ENCODE measurements at places on chromosomes 5 and 9.

- no peak for DNase-seq
These were observed 314.4 kb upstream of the MSX2 start for GRCh38 chr5:174409971-174410370.

- no peak for DNase-seq
These were observed 199.1 kb upstream of the SLC30A5 start for GRCh38 chr5:68894673-68895072.

- no peak for DNase-seq
These were observed 24.0 kb upstream of the RNF130 start for GRCh38 chr5:180095545-180095944.

- DNase-seq: no peak
These were observed 25.2 kb downstream of the TGFBR1 start for GRCh38 chr9:99130069-99130468.

- DNase-seq: no peak
These were observed 76.6 kb upstream of the ADAMTS16 start for GRCh38 chr5:5063533-5063953.

DNA sequence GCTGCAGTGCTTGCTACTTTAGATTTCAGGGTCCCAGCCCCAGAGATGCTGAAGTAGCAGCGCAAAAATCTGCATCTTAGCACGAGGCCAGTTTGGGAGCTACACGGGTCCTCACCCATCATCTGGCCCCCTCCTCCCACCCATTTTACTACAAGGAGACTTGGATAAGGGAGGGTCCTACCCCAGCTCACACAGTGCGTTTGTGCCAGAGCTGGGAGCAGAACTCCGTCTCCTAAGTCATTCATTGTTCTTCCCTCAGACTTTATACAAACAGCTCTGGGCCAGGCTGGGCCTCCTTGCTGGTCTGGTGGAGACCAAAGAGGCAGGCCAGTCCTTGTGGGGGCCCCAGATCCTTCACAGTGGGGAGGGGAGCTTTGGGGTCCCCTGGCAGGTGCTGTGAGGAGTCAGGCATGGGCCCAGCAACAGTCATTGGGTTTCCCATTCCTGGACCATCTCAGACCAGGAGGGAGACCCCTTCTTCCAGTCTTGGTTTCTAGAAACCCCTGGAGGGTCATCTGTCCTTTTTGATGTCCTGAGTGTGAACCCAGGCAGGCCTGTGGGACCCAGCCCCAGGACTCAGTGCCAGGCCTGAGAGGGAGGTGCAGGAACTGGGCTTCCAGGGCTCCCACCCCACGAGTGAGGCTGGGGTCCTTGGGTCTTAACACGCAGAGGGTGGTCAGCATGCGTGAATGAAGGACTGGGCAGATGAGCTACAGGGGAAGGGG is 2.3 kb upstream of the IL17B start:
- DNase-seq: no peak

- no peak for DNase-seq
These were observed 43.4 kb upstream of the RGS7BP start for GRCh38 chr5:64462391-64462790.

DNA sequence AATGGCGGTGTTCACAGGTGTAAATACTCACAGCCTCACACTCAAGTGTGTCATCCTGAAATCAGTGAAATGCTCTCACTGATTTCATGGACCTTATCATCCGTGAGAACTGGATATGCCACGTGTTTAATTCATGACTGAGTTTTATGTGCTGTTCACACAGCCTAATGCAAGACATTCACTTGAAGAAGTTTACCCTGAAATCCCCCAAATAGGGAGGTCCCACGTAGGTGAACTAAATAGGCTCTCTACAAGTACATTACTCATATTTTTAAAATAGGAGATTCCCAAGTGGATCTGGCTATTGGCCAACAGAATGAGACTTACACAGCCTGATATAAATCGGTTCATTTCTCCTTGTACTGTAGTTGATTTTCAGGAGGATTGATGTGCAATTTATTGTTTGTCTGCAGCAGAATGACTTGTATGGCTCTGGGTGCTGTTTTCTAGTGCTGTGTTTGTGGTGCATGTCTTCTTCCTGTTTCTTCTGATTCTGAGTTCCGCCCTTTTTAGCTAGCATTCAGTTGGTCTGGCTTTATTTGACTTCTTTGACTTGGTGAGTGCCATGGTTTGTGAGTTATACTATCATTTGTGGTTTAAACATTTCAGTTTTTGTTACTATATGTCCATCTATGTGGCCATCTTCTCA is 25.1 kb downstream of the TRIO start:
- no peak for DNase-seq

GRCh38 chr9:79123415-79123814 is 448.4 kb upstream of the TLE4 start:
- DNase-seq: no peak

DNA sequence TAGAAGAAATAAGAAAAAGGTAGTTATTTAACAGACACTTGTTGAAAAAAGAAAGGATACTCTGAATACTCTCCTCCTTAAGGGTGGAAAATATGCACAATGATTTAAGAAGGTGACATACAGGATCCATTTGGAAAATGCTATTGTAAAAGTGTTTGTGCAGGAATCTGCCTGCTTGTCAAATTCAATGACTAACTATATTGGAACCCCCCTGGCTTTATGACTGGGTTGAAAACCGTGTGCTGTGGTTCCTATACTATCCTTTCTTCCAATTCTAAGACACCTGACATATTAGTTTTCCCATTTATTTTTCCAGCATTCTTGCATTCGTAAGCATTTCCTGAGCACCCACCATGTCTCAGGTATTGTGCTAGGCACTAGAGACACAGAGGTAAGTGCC is 220.0 kb downstream of the GLIS3 start:
- no peak for DNase-seq

- peak; percentile 69 for DNase-seq
These were observed at the start of gene SNCAIP for GRCh38 chr5:122311961-122312590. Gene SNCAIP, plus strand, starts transcription at chr5:122312237. Its CDS starts 78,898 bp downstream, at chr5:122391135.

GRCh38 chr9:73231203-73231602 is 79.5 kb downstream of the ANXA1 start:
- no peak for DNase-seq

- no peak for DNase-seq
These were observed 1.4 kb downstream of the UBAC1 start for GRCh38 chr9:135959814-135960213.

- peak; percentile 25 for DNase-seq
These were observed 160.9 kb upstream of the SLC30A5 start for GRCh38 chr5:68932830-68933434.

GRCh38 chr5:145975001-145975360 is 38.6 kb downstream of the SH3RF2 start:
- no peak for DNase-seq

- no peak for DNase-seq
These were observed 216.7 kb downstream of the CCDC171 start for GRCh38 chr9:15769547-15769946.

- no peak for DNase-seq
These were observed 17.1 kb downstream of the RFX3 start for GRCh38 chr9:3508521-3509291.

DNA sequence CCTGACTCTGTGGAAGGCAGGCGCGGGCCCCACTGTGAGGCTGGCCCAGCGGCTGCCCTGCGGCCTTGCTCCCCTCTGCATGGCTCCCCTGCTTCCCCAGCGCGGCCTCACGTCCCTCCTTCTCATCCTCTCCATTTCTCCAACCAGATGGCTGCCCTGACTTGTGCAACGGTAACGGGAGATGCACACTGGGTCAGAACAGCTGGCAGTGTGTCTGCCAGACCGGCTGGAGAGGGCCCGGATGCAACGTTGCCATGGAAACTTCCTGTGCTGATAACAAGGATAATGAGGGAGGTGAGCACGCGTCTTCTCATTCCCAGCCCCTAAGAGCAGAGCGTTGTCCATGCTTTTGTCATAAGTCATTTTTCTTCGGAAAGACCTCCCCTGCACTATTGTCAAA is 129.0 kb upstream of the WWC1 start:
- no peak for DNase-seq

DNA sequence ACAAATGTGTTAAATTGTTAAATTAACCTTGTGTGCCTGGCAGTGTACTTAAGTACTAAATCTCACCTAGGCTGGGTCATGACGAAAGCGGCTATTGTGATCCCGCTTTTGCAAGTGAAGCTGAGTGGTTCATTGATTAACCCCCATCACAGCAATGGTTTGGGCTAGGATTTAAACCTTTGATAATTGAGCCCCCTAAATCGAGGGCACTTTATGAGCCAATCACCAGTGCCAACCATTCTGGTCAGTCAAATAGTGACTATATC is 22.8 kb downstream of the HNRNPK start:
- no peak for DNase-seq

DNA sequence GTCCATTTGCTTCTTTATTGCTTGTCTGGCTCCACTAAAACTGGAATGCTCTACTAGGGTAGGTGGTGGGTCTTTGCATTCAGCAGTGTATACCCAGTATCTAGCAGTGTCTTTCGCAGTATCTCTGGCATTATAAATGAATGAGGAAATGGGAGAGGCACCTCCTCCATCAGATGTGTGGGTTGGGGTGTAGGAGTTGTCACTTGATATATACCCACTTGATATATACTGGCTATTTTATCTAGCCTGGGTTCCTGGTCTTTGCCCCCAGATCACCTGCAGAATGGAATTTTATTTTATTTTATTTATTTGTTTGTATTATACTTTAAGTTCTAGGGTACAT is 208.5 kb downstream of the PARP8 start:
- no peak for DNase-seq

DNA sequence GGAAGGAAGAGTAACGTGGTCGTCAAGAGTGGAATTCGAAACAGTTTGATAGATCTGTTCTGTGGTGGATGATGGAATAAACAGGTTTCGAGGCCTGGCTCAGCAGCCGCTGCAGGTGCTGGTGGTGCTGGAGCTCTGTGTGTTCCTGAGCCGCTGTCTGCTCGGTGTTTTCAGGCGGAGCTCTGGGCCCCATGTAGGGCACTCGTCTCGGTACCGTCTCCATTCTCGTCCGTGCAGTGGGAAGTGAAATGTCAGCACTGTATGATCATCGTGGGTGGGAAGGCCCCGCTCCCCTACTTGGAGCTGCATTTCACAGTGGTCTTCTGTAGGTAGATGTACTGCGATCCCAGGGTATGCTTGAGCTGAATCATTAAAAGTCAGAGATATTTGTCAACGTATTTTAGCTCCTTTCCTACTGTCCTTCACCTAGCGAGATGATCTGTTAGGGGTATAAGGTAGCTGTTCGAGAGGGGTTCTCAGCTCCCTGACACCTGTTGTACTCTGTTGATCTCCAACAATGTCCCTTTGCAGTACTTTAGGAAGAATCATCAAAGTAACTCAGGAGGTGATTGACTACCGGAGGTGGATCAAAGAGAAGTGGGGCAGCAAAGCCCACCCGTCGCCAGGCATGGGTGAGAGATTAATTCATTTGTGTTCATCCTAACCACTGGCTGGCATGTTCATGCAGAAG is 35.9 kb downstream of the TENT4A start:
- no peak for DNase-seq

- DNase-seq: no peak
These were observed 82.4 kb upstream of the SPATA31C2 start for GRCh38 chr9:88220652-88221051.

- DNase-seq: no peak
These were observed 110.4 kb upstream of the LIFR start for GRCh38 chr5:38666668-38667498.

GRCh38 chr5:54440456-54440893 is 15.0 kb upstream of the HSPB3 start:
- no peak for DNase-seq

DNA sequence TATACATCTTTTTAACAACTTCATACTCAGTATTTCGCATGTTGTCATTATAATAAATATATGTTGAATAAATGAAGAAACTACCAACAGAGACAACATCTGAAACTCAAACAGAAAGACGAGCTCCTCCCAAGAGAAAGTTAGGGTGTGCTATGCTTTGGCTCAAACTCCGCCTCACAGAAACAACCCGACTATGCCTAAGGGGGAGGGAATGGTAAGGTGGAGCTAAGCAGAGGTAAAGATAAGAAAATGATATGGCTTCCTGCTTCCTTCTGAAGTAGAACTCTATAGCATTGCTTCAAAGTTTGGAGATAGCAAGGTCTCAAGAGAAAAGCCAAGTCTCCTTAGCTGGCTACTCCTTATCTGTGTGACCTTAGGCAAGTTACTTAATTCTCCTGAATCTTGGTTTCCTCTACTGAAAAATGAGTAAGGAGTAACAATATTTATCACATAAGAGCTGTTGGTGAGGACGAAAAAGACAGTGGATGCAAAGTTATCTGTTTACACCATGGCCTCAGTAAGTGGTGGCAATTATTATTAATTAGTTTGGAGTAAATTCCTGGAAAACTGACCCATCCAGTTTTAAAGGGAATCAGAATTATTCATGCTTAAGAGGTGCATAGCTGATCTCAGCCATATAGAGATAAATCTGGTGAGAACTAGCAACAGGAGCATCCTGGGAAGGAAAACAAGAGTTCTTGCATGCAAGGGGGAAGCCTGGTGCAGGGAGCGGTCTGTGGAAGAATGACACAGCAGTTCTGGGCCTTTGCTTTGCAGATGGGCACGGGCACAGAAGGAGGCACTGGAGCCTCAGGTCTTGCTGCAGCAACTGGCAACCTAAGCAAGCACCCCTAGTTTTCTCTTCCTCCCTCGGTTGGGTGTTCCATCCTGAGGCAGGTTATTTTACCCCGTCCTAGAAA is 73.3 kb downstream of the GLIS3 start:
- DNase-seq: no peak

- DNase-seq: no peak
These were observed 33.8 kb upstream of the FYB1 start for GRCh38 chr5:39253196-39253595.

- no peak for DNase-seq
These were observed 73.2 kb downstream of the UBAP1 start for GRCh38 chr9:34252016-34252415.
